ENCODE measurements at places on chromosomes 16 and 17.

DNA sequence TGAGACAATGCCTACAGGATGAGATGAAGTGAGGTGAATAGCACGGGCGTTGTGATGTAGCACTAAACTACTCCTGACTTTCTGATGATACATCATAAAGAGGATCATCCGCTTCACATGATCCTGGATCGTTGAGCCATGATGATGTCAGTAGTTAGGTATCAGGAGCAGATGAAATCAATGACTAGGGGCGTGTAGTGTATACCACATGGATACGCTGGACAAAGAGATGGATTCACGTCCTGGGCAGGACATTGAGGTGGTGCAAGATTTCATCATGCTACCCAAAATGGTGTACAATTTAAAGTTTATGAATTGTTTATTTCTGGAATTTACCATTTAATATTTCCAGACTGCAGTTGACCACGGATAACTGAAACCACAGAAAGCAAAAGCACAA, 156.6 kb downstream of the ANKFN1 start:
- DNase-seq = no peak

DNA sequence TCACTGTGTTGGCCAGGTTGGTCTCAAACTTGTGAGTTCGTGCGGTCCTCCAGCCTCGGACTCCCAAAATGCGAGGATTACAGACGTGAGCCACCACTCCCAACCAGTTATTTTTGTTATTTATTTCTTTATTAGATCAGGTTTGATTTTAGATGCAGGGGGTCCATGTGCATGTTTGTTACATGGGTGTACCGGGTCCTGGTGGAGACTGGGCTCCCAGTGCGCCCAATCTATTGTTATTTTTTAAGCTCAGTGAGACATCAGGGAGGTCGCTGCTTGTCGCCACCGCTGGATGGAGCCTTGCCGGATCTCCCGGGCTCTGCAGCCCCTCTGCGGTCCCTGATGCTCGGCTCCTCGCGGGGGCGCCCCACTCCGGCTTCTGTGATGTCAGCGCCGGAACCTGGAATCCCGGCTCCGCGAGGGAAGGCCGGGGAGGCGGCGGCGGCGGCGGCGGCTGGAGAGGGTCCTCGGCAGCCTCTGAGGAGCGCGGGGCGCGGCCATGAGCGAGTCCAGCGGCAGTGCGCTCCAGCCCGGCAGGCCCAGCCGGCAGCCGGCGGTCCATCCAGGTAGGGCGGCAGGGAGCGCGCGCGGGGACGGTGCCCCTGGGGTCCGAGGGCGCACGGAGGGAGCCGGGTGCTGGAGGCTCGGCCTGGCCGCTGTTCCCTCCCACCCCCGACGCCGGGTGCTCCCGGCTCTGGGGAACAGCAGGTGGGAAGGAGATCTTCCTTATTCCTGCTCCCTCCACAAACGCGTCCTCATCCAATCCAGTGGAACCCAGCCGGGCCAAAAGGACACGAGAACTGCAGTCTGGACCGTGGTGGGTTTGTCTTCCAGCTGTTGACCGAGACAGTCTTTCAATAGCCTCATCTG, at the start of gene TMC7:
TSS of gene TMC7 (plus strand) at position 370 of the 870 bp plus-strand sequence. CDS start at position 500, 130 bp downstream.
- DNase-seq = peak; percentile 51

DNA sequence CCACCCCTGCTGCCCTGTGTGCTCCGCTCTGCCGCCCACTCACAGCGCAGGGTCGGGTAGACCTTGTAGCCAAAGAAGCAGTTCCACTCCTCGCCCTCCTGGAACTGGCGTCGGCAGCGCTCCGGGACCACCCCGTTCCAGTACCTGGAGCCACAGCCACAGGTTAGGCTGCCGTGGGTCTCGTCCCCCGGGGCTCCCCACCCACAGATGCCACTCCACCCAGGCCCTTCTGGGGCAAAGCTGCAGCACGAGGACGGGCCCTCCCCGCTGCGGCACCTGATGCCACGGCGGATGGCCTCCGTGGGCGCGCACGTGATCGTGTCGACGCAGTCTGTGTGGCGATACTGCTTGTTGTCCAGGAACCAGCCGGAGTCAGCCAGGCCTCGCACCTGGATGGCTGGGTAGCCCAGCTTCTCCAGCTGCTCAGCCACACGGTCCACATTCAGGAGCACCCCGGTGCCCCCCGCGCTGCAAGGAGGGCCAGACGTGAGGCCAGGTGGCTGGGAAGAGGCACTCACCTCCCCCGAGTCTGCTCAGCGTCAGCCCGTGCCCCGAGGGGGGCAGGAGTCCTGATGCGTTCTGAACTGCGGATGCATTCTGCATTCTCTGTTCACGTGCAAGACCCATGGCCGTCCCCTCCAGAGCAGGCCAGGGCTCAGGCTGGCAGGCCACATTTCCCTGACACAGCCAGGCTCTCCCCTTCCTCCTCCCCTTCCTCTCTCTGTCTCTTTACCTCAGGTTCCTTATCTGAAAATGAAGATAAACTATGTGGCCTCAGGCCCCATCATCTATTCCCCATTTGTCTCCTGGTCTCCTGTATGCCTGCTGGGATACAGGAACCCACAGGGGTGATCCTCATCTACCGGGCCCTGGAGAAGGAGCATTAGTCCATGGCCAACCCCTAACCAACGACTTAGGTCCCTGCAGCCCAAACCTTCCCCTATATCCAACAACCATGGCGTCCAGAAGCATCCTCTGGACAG, 4.1 kb downstream of the NOTUM start:
- DNase-seq = no peak

GRCh38 chr17:77434136-77435114, 293.7 kb downstream of the SEC14L1 start:
- DNase-seq = no peak

DNA sequence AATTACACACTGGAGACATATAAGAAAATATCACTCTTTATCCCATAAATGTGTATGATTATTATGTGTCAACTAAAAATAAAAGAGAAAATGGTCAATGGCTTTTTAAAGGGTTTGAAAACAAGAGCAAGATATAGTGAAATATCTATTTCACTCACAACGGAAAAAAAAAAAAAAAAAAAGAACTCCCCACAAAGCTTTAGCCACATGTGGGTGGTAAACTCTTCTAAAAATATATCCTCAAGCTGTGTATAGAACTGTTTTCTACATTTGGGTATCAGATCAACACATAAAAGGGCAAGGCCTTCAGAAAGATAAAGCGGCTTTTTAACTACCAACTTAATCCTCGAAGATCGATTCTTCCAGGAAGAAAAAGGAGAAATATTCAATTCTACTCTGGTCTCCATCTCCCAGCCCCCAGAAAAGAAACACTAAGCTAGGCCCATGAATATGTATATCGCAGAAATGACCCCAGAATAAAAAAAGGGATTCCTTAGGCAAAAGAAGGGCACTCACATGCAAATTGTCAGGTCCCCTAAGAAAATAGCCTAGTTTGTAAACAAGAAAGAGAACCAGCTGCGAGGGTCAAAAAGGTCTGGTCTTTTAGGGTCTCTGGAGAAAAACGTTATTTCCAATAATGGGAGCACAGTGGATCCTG, 4.4 kb downstream of the LITAF start:
- DNase-seq = no peak

DNA sequence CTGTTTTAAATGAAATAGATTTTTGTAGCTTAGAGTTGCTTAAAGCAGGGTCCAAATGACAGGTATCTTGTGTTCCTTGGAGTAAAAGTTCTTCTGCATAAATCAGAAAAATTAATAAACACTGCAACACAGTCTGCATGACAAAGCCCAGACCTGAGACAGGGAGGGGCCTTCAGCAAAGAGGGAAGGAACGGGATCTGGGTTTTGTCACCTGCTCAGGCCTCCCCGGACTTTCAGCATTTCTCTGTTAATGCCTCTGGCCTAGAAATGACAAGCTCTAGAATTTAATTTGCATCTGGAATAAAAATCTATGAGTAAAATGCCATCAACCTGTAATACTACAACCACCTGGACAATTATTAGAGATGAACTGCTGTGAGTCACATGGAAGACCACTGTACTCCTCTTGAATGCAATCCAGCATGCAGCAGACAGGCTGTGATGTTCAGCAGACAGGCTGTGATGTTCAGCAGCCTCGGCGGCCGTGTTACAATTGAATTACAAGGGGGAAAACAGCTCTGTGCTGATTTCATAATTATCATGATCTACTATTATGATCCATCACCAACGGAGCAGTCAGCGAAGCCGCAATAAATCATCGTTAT, 170.2 kb downstream of the TOX3 start:
- DNase-seq = no peak

DNA sequence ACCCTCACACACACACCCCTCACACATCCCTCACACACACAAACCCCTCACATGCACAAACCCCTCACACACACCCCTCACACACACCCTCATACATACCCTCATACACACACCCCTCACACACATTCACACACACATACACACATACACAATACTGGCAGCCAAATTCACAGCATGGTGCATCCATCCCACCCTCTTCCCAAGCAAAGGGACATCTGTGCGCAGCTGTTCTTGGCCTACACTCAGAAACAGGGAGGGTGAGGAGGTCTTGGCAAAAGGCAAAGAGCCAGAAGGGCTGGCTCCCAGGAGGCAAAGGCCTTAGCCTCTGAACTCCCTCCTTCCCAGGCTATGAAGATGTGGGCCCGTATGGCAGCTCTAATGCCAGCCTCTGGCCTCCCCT, 23.4 kb downstream of the C17orf67 start:
- DNase-seq = no peak

DNA sequence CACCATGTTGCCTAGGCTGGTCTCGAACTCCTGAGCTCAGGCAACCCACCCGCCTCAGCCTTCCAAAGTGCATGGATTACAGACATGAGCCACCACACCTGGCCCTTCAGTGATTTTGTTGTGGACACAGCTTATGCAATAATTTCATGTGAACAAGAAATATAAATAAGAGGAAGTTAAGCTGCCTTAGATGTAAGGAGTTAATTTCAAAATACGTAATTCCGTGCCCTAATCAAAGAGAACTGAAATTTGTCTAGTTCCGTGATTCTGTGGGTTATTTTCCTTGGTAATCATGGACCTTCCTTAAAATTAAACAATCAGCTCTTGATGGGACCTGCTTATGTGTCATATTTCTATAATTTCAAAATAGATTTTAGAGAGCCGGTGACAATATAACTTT, 11.9 kb downstream of the TVP23A start:
- DNase-seq = no peak

GRCh38 chr17:48181653-48182052, 74.1 kb downstream of the SNX11 start:
- DNase-seq = peak; percentile 40

DNA sequence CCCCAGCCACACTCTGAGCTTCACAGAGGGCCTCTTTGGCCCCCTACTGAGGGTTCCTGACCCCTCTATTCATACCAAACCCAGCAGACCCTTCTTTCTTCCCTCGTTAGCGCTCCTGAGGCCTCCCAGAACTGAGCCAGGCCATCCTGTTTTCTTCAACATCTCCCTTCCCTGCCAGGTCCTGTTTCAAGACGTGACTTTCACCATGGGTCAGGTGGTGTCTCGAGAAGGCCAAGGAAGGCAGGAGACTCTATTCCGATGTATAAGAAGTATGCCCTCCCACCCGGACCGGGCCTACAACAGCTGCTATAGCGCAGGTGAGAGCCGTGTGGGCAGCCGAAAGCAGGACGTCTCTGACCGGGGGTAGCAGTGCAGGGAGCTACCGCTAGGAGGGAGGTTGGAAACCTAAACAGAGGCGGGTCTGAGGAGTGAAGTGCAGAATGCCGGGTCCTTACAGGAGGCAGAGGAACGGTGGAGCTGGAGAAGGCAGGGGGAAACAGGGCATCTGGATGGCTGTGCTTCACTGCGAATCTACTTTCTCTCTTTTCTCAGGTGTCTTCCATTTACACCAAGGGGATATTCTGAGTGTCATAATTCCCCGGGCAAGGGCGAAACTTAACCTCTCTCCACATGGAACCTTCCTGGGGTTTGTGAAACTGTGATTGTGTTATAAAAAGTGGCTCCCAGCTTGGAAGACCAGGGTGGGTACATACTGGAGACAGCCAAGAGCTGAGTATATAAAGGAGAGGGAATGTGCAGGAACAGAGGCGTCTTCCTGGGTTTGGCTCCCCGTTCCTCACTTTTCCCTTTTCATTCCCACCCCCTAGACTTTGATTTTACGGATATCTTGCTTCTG, 1.3 kb upstream of the SENP3 start:
- no peak for DNase-seq

DNA sequence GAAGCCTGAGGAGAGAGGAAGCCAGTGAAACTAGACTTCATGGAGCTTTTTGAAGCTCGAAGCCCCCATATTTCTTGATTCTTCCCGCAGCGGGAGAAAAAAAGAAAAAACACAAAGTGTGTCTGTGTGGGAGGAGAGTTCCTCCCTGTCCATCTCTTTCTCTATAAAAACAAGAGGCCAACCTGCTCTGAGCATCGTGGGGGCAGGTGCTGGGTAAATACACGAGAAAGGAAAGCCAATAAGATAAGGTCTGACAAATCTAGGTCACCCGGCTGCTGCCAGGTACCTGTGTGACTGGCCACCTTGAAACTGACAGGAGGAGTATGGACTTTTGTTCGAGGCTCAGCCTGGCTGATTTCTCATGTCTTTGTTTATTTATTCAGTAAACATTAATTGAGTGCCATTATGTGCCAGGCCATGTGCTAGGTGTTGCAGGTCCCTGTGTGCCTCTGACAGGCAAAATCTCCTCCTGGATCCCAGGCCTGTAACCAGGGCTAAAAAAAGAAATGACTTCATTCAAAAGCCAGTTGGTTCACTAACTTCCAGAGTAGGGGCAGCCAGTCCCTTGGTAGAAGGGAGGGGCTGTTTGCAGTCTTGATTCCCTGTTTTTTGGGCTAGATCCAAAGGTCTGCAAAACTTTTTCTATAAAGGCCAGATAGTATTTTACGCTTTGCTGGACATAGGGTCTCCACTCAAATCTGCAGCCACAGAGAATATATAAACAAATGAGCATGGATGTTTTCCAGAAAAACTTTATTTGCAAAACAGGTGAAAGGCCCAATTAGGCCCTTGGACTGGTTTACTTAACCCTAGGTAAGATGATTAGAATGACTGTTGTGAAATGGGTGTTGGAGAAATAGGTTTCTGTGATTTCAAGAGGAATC, 35.6 kb downstream of the YPEL2 start:
- DNase-seq = no peak

GRCh38 chr17:78304549-78305037, 55.3 kb downstream of the SOCS3 start:
- no peak for DNase-seq

- peak; percentile 67 for DNase-seq
Measured at GRCh38 chr16:425082-425718, at the start of gene RAB11FIP3. TSS of gene RAB11FIP3 (plus strand) at chr16:425649. CDS start at chr16:426007, 358 bp downstream.

DNA sequence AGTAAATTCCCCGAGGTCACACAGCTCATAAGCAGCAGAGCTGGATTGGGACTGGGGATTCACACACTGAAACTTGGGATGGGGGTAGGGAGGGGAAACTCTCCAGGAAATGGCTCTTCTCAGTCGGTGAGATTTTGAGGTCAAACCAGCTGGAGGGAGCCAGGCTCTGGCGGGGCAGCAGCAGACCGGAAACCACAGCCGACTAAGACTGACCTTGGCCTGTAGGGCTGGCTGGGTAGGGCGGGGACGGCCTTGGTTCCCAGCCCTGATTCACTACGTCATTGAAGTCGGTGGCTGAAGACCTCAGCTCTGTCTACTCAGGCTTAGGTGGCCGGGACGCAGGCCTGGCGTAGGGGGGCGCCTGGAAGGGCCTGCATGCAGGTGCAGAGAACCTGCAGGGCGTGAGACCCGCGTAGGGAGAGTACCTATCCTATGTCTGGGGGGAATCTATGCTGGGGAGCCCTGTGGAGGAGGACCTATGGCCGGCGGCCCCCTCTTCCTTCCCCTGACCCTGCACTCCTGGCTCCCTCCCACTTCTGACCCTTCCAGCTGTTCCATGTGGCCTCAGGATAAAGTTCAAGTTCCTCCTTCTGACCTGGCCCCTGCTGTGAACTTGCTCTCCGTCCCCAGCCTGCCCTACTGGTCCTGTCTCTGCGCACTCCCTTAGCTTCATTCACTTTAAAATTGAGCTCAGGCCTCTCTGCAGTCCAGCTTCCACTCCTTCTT, 11.9 kb upstream of the SLC4A1 start:
- no peak for DNase-seq
